Metanephros (tissue), 2 donors: ENCODE measurements at places on chromosomes 12 and 14. TPM values are rescaled to one million over a fixed set of nuclear protein-coding genes. Genes with fewer than 3 reads are reported as not detected.

Gene VRTN
- not detected for total RNA-seq

Gene KITLG
- 30.9 TPM for total RNA-seq

Gene PXN
- total RNA-seq = 62.1 TPM

Gene GDF3
- total RNA-seq = 0.64 TPM

Gene SIX4
- 11.9 TPM for total RNA-seq

Gene AQP5
- 3.3 TPM for total RNA-seq
